ENCODE measurements at places on chromosomes 5 and 9.

GRCh38 chr9:131116281-131117120, 8.9 kb upstream of the NUP214 start:
- DNase-seq = no peak

DNA sequence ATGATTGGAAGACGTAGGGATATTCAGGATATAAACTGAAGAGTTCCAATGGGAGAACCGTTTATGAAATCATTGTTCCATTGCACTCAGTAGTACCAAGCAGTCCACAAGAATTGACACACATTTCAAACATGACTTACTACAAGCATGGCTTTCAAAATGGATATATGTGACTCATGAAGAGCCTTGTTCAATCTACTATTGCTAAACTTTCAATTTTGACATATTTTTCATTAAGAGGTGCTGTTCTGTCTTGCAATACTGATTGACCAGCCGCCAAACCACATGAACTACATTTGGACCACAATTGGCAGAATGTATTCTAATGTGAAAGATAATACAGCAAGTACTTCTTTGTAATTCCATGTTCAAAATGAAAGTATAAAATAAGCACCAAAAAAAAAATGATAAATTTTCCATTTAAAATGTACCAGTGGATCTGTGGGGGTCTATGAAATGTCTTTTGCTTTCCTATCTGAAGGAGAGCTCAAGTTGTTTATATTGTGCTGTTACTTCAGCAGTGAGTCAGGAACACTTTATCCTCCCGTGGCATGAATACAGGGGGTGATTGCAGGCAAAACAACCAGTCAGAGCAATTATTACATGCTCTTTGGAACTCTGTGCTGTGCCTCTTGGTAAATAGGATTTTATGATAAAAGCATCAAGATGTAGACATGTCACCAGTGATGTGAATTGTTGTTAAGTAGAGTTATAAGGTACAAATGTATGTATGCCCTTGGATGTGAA, 366.0 kb downstream of the ARRDC3 start:
- no peak for DNase-seq

DNA sequence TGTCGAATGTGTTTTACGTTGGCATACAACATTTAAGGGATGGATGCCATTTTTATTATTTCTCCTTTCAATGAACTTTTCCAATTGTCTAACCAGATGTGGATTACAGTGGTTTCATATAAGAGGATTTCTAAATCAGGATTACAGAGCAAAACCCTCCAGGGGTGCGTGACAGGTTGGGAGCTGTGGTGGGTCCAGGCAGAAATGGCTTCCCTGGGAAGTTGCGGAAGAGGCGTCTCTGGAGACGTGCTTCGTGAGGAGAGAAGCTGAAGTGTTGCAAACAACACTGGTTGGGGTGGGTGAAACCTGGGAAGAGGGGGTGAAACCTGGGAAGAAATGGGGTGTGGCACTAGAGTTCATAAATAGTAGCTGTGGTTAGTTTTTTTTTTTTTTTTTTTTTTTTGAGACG, 4.5 kb upstream of the RPL26L1 start:
- no peak for DNase-seq

GRCh38 chr9:130983970-130984369, 25.0 kb upstream of the LAMC3 start:
- no peak for DNase-seq

- DNase-seq = no peak
Measured at GRCh38 chr9:13429301-13430190, 150.1 kb upstream of the MPDZ start.

DNA sequence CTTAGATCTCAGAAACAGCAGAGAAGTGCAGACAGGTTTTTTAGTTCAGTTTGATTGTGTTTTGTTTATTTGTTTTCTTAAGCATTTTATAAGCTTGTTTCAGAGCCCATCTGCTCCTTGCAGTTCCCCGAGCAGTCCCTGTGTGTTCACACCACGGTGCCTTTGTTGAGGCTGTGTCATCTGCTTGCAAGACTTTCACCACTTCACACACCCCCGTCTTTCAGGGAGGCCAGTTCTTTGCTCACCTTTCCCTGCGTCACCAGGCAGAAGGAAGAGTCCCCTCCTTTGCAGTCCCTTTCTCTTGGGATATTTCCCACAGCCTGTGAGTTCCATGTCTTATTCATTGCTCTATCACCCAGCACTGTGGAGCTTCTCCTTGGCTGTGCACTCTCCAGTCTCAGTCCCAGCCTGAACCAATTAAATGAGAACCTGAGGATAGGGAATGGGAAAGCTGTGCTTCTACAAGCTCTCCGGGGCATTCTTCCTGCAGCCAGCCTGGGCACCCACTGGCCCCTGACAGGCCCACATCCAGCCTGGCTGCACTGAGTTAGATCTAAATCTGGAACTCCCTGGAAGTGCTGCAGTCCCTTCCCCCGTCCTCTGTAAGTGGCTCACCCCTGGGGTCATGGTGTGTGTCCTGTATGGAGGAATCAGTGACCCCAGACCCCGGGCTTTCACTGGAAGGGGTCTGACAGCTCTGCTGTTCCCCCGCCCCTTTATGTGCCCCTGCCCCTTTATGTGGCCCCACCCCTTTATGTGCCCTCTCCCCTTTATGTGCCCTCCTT, 5.5 kb downstream of the MVB12B start:
- no peak for DNase-seq

DNA sequence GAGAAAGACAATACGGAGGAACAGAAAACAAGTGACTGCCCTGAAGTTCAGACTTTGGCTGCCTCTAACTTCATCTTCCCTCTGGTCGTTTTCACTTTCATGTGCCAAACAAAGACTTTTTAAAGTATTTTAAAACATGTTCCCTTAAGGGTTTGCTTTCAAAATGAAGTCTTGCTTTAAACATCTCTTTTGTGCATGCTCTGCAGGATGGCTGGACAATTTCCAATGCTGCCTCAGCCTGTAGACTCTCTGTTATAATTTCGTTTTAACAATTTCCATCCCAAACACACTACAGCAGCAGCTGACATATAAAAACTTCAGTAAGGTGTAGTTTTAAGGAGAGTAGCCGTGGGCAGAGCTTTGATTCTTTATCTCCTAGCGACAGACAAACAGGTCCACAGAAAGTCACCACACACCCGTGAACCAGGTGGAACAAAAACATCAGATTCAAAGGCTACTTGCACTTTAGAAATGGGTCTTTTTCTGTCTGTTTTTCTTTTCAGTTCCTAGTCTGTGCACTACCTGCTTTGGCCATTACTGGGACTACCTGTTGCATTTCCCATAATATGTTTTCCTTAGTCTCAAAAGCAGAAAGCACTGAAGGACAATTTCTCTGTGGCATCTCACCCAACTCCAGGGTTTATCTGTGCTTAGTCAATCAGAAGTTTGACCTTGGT, 308.9 kb downstream of the DTWD2 start:
- DNase-seq = no peak

Measured in activated naive CD4-positive, alpha-beta T cell (primary cell).